Activated naive CD8-positive, alpha-beta T cell treated with anti-CD3 and anti-CD28 coated beads, Interleukin-2, amount 50 U/mL, for 24 hours (primary cell): ENCODE measurements at places on chromosomes 3 and 15.

DNA sequence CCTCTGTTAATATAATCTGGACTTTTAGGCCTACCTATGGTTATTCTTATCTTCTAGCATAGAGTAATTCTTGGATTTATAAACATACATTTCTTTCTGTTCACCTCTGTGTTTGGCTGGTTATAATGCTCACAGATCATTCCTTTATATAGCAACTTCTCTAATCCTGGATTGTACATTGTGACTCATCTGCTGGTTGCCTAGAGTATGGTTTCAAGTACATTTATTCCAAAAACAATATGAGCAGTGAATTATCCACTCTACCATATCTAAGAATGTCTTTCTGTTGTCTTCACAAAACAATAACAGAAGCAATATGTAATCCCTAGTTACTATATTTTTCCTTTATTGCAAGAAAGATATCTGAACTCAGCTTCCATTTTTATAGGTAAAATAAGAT, 35.3 kb downstream of the FSIP1 start:
- DNase-seq, result no peak

DNA sequence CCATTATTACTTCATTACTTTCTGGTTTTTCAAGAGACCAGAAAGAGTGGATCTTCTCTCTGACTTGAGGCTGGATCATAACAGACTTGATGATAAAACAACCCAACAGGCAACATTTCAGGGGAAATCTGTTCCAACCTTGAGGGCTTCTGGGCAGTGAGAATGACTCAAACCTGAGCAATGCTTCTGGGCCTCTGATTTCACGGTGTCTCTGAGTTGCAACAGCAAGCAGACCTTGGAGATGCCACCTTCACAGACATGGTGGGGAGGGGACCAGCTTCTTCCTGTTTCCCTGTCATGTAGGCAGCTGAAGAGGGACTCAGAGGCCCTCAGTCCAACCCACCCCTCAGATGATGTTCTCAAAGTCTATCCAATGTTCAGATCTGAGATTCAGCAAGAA, 104.0 kb downstream of the ABHD5 start:
- DNase-seq, result no peak

GRCh38 chr3:98565237-98565643, 28.2 kb downstream of the CPOX start:
- DNase-seq, result no peak

DNA sequence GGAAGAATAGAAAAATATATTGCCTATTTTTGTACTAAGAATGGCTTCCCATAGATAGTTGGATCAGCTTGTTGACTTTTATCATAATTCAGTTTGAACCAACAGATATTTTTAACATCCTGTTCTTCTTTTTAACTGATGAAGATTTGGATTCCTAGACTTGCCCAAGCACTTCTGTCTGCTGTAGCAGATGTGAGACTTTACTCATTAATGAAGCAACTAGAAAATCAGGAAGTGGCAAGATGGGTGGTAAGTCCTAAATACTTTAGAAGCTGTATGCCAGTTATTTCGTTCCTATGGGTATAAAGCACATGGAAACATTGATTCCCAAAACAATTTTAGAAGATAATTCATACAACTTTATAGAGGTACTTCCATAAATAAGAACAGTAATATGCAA, 8.4 kb downstream of the PIGB start:
- DNase-seq, result no peak

DNA sequence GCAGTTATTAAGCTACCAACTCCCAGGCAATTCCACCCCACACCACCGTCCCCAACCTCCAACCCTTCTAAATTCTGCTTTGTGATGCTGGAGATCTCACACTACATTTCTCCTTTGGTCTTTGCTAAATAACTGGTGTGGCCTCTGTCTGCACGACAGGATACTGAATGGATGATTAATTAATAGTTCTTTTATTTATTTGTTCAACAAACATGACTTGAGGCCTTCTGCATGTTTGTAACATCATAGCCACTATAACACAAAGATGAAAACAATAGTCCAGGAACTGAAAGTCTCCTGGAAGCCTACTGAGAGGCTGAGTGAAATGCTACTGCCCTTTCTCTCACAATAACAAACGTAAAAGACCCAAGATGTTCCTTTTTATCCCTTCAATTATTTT, 609.5 kb upstream of the UBE2E2 start:
- no peak for DNase-seq

DNA sequence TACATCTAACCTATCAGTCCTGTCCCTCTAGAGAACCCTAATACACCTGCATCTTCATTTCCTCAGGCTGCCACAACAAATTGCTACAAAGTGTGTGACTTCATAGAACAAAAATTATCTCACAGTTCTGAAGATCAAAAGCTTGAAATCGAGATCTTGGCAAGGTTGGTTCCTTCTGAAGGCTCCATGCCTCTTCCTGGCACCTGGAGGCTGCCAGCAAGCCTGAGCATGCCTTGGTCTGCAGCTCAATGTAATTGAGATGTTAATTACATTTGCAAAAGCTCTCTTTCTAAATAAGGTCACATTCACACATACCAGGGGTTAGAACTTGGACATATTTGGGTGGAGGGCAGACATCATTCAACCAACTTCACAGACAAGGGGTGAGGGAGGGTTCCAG, 86.4 kb upstream of the ABHD17C start:
- no peak for DNase-seq

DNA sequence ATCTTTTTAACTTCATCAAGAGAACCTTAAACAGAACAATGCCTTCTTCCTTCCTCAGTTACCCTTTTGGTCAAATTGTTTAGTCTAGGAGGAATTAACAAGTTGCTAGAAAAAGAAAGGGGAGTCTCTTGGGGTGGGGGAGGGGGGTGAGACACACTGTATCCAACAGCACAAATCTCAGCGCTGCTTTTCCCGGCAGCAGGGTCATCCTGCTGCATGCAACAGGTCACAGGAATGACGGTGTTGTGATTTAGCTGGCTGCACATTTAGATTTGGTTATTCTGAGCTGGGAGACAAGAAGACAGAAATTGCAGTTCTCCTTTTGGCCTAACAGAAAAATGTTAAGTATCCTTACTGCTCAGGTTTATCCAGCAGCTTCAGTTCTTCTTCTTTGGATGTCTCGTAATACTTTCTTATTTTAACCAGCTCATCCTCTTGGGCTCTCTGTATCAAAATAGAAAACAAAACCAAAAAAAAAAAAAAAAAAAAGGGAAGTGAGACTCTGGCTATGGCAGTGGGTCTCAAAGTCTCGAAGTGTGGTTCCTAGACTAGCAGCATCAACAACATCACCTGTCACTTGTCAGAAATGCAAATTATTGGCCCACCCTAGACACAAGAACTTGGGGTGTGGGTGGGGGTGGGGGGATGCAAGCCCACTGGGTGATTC, 190.5 kb downstream of the GREM1 start:
- no peak for DNase-seq

DNA sequence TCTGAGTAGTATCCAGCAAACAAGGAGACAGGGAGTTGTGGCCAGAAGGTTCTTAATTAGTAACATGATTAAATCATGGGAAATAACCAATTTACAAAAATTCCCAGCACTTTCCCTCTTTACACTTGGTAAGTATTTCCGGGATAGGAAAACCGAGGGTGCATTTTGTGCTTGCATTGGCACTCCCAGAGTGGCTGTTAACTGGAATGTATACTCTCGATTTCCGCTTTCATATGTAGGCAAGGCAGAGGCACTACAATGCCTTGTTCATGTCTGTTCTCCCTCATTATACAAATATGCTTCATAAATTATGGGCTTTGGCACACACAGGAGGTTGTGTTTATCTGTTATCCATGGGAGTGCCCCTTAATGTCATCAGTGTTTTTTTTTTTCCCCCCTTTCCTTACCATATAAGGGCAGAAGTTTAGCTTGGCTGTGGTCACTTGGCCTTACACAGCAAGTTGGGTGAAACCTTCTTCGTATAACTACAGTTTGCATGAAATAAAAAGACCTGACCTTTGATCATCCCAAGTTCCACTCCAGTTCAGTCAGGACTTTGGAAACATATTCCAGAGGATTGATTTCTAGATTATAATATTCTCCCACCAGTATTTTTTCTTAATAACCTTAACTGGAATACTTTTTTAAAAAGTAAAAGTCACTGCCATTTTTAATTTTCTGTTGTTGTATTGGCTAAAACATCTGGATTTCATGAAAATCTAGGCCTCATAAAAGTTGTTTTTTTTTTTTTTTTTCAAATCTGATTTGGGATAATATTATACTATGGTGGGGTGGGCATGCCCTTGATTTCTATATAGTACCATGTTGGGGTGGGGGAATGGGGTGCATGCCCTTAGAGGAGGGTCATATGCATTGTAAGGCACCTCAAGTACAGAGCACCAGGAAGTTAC, 8.9 kb downstream of the TPM1 start:
- DNase-seq, result no peak

DNA sequence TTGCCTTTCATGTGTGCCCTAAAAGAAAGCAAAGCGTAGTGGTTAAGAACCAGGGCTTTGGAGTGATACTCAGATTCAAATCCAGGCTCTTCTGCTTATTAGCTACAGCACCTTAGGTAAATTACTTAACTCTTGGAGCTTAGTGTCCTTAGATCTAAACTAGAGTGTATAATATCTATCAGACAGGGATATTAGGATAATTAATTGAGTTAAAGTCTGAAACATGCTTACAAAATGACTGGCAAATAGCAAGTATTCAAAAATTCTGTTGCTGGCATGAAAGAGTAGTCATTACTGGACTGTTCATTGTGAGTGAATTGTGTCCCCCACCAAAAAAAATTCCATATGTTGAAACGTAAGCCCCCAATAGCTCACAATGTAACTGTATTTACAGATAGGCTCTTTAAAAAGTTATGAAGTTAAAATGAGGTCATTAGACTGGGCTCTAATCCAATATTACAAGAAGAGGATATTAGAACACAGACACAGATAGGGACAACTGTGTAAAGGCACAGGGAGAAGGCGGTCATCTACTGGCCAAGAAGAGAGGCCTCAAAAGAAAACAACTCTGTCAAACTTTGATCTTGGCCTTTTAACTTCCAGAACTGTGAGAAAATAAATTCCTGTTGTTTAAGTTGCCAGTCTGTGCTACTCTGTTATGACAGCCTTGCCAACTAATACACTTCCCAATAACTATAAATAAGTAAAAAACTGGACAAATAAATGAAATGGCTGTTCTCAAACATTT, 60.4 kb upstream of the LRRC3B start:
- DNase-seq, result no peak

DNA sequence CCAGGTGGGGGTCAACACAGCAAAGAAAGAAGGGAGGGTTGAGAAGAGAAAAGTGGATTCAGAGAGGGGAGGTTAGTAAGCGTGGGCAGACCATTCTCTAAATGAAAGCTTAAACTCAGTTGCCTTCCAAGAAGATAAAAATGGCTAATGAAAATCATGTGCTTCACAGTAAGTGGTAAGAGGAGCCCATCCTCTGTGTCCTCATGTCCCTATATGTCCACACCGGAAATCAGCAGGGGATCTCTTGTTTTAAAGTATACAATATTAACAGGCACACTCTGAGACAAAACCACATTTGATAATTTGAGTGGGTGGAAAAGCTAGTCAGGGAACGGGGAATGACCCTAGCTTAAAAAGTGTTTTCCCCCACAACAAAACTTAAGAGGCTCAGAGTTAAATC, 4.4 kb upstream of the FOXP1 start:
- DNase-seq, result no peak

DNA sequence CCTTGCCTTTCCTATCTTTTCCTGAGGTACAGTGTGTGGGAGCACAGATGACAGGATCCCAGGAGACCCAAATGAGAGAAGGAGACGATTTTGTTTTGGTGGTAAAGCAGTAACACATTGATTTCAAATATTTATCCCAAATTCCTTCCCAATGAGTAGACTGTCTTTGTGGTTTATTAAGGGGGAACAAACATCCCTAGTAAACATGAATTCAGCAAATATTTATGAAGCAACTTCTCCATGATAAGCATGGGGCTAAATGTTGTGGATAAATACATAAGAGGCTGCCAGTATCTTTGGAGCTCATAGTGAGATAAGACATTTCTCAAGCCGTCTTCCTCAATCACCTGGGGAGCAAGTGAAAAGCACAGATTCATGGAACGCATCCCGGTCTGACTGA, 460.8 kb upstream of the CFAP20DC start:
- DNase-seq, result no peak

- no peak for DNase-seq
These were observed 30.5 kb upstream of the DCP1A start for GRCh38 chr3:53377794-53378193.

DNA sequence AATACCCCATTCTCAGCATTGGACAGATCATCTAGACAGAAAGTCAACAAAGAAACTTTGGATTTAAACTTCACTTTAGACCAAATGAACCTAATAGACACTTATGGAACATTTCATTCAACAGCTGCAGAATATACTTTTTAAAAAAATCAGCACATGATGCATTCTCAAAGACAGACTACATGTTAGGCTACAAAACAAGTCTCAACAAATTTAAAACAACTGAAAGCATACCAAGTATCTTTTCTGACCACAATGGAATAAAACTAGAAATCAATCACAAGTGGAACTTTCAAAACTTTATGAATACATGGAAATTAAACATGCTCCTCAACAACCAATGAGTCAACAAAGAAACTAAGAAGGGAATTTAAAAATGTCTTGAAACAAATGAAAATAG, 37.9 kb downstream of the SERP1 start:
- DNase-seq, result no peak

DNA sequence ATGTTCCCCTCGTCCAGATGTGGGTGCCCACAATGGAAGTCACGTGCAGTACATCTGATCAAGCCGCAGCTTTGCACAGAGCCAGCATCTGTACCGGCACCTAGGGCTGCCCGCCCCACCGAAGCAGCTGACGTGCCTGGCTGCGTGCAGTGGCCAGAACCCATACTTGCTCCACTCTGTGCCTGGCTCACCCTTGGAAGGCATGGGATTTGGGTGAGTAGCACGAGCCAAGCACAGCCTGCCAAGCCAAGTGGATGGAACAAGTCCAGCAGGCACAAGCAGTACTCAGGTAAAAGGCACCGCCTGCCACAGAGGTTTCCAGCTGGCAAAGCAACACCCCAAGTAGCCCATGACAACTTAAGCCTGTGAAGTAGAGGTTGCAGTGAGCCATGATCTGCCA, 261.3 kb downstream of the TBC1D5 start:
- DNase-seq, result no peak

GRCh38 chr3:74173090-74173489, 441.4 kb downstream of the CNTN3 start:
- DNase-seq, result no peak

GRCh38 chr3:123518892-123519485, 65.9 kb downstream of the HACD2 start:
- no peak for DNase-seq

GRCh38 chr3:72009851-72010443, 225.0 kb upstream of the PROK2 start:
- no peak for DNase-seq

GRCh38 chr3:42720126-42720525, 17.5 kb upstream of the HHATL start:
- no peak for DNase-seq

DNA sequence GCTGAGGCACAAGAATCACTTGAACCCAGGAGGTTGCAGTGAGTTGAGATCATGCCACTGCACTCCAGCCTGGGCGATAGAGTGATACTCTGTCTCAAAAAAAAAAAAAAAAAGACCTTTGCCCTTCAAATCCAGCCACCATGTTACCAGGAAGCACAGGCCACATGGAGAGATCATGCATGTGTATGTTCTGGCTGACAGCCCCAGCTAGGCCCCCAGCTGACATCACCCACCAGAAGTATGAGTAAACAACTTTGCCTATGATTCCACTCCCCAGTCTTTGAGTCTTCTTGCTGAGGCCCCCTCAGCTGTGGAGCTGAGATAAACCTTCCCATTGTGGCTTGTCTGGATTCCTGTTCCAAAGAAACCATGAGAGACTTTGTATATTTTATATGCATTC, 3.3 kb upstream of the ARIH2 start:
- DNase-seq, result no peak
